Activated CD8-positive, alpha-beta memory T cell treated with anti-CD3 and anti-CD28 coated beads for 4 hours (primary cell): ENCODE measurements at places on chromosomes 11 and 22.

- DNase-seq, result no peak
Measured at GRCh38 chr11:77088236-77089003, 14.2 kb upstream of the OMP start.

- no peak for DNase-seq
Measured at GRCh38 chr22:40805239-40805638, 13.9 kb downstream of the SLC25A17 start.

DNA sequence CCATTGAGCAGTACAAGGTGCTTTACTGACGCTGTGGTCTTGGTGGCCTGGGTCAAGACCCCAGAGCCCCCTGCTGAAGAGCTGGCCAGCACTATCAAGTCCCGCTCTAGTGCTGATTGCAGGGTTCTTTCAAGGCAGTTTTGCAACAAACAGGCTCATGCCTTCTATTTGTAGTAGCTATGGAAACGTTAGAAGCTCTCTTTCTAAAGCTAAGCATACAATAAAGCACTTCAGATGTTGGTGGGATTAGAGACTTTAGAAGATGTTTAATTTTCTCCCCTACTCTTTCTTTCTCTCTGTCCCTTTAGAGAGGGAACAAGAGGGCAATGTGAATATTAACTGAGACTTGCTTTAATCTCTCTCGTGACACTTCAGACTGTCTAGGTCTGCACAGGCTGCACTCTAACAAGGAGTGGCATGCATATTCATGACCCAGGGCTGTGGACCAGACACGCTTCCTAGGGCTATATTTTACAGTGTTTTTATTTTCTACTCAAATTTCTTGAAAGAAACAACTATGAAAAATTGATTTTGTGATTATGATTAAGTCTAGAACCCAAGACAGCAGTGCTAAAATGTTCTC is 138.6 kb downstream of the WNT7B start:
- no peak for DNase-seq

- no peak for DNase-seq
Measured at GRCh38 chr11:23124249-23124648, 264.0 kb upstream of the CCDC179 start.

- DNase-seq, result no peak
Measured at GRCh38 chr11:1295086-1295485, 14.3 kb downstream of the TOLLIP start.

DNA sequence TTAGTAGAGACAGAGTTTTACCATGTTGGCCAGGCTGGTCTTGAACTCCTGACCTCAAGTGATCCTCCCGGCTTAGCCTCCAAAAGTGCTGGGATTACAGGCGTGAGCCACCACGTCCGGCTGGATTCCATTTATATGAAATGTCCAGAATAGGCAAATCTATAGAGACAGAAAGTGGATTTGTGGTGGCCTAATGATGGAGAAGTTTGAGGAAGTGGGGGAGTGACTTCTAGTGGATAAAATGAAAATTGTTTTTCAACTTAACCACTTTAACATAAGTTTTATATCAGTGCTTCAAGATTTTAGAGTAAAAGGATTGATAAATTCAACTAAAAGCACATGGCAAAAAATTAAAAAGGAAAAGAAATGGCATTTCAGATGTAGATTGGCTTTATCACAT is 66.2 kb downstream of the HIPK3 start:
- DNase-seq, result no peak

DNA sequence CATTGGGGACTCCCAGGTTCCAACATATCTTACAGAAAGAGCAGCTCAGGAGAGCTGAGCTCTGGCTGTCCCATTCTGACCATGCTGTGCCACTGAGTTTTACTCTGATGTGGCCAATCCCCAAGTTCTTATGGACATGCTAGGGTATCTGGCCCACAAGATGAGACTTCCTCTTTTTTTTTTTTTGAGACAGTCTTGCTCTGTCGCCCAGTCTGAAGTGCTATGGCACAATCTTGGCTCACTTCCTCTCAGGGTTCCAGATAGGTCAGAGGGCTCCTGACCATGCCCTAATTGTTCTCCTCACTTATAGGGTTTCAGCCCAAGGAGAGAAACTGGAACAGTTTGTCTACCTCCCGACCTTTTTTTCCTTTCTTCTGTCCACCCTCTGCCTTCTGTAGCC is 152.3 kb upstream of the CCDC90B start:
- no peak for DNase-seq

GRCh38 chr11:130163346-130164220 is 4.0 kb downstream of the ST14 start:
- no peak for DNase-seq

DNA sequence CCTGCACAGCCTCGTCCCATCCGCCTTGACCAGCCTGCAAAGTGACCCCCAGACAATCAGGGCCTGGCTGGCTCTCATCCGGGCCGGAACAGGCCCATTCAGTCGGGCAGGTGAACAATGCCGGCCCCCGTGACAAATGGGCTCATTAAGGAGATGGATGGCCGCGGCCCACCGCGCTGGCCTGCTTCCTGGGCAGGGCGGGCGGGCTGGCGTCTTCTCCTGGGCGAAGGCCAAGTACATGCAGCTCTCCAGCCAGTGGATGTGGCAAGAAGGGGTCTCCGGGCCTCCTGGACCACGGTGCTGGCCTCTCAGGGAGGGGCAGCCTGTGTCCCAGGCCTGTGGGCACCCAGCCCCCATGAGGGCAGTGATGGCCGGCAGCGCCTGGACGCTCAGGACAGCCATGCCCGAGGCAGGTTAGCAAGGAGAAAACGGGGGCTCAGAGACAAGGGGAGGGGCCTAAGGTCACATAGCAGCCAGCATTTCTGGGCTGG is 1022.8 kb downstream of the BRD1 start:
- DNase-seq, result no peak

GRCh38 chr22:38704654-38705234 is 1.0 kb upstream of the GTPBP1 start:
- no peak for DNase-seq

GRCh38 chr11:70024036-70024772 is 53.9 kb upstream of the ANO1 start:
- DNase-seq, result no peak

DNA sequence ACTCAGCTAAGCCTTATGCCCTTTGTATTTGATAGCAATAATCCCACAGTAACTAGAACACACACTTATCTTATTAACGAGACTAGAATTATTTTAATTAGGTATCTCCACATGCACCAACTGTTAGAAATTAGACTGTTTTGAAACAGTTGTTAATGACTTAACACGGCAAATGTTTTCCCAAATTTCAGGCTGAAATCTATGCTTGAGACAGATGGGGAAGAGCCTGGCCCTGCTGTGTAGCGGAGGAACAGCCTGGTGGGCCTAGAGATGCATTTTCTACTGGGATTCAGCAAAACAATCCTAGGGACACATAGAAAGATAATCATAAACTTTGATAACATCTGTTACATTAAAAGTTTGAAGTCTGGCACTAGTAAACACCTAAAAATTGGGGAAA is 273.4 kb downstream of the TTC28 start:
- DNase-seq, result no peak

DNA sequence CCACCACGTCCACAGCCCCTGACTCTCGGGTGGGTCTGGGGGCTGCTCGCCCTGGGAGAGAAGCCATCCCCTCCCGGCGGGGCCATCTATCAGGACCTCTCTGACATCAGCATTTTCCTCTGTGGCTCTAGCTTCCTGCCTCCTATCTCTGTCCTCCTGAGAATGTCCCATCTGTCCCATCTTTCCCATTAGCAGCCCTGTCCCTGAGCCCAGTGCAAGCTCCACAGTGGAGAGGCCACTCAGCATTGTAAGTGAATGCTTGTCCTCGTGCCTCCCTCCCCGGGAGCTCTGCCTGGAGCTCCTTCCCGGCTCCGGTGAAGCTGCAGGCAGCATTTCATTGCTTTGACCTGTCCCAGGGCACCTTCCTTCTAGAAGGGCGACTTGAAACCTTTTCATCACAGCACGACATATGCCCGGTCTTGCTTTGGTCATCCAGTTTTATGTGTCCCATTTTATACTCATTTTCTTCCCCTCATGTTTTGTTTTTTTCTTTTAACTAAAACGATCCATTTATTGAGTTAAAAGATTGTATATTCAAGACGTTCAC is 49.7 kb downstream of the RTN4R start:
- DNase-seq, result no peak

- DNase-seq, result no peak
Measured at GRCh38 chr11:123344790-123345357, 85.2 kb upstream of the GRAMD1B start.

GRCh38 chr22:41288245-41288946 is 2.4 kb upstream of the RANGAP1 start:
- DNase-seq, result no peak

GRCh38 chr11:12163181-12163941 is 53.0 kb downstream of the MICAL2 start:
- DNase-seq, result no peak

DNA sequence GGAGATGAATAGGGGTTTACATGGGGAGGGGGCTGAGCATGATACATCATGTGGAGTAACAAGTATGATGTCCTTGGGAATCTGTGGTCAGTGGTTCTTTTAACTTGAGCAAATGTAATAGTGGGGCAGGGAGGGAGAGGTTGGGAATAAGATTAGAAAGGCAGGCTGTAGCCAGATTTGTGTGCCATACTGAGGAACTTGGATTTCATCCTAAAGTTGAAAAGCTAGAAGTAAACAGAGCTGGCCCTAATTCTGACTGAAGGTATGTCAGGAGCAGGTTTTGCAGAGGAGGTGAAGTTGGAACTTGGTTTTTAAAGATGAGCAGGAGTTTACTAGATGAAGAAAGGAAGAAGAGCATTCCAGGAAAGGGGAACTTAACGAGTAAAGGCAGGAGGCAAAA is 108.3 kb upstream of the RRM1 start:
- no peak for DNase-seq

DNA sequence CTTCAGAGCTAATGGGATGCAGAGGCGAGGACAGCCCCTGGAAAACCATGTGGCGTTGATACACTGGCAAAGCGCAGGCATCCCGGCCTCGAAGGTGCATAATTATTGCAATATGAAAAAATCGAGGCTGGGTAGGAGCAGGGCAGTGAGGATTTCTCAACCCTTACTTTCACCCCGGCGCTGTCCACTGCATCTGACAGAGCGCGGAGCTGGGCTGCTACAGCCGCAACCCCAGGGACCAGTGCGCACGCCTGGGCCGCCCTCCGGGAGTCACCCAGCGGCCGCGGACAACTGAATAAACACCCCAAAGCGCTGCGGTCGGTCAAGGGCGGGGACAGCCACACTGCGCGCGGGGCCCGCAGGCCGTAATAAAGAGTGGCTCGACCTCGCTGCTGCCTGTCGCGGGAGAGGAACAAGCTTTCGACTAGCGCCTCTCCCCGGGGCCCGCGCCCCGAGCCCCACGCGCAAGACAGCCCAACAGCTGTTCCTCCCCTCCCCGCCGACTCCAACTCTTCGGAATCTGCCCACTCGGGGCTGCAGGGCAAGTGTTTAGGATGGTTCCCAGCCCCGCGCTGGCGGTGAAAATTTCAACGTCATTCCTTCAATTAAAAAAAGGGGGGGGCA is 3.6 kb upstream of the WT1 start:
- no peak for DNase-seq

DNA sequence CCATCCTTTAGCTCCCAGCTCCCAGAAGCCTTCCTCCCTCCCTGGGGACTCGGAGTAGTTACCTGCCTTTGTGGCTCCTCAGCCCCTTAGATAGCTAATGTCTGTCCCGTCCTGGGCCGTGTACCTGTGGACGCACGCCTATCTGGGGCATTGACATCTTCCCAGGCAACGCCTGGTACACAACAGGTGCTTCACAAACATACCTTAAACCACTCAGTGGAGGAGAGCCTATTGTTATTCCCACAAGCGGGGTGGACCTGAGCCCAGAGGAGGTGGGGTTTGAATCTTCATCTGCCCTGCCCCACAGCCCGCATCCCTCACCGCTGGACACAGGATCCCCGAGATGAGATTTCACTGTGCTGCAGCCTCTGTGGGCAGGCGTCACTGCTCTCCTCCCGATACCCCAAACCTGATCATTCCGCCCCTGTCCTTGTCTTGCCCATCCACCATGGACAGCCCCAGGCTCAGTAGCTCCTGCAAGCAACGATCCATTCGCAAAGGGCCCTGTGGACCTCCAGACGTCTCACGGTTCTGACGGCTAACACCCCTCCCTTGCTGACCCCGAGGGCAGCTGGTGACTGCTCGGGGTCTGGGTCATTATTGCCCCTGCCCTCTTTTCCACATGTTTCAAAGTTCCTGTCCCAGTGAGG is 73.8 kb upstream of the SHISAL1 start:
- DNase-seq, result no peak
